ENCODE measurements at places on chromosomes 6 and 20.

DNA sequence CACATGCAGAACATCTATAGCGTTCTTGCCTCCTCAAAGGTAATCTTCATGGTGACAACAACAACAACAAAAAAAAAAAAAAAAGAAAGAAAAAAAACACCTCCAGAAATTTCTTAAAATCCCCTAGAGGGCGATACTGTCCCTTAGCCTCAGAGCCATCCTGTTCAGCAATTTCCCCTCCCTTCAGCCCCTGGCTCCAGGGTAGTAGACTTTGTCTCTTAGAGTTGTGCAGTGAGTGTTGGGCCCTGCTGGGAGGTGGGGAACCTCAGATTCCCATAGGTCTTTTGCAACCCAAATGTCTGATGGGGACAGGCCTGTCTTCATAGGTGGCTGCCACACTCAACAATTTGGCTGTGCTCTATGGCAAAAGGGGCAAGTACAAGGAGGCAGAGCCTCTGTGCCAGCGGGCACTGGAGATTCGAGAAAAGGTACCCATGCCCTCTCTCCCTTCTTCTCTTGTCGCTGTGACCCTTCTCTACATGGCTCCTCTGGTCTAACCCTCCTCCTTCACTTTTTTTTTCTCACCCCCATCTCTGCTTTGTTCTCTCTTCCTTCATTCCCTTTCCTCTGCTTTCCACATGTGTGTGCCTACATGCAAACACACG is 6.0 kb upstream of the PTK7 start:
- DNase-seq: no peak

DNA sequence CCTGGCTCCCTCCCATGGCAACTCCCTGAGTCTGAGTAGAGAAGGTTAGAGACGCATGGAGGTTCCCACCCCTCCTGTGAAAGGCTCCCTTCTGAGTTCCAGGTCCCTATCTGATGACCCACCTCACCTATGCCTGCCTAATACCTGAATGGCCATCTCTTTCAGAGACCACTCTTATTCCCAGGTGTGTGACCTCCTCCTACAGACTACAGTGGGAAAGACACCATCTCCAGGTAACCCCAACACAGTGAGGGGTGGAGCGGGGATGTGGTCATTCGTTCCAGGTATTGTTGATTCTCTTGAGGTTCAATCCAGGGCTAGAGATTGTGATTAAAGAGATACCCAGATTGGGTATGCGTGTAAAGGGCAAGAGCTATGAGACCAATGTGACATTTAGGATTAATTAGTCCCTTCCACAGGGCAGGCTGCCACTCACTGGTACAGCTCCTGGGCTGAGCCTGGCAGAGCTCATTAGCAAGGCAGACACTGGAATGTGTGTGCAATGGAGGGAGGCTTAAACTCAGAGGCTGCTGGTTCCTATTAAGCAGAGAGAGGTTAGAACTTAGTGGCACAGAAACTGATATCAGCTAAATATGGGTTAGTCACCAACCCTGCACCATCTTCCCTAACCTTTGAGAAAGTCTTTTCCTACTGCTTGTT is 46.5 kb upstream of the IER3 start:
- DNase-seq: no peak

DNA sequence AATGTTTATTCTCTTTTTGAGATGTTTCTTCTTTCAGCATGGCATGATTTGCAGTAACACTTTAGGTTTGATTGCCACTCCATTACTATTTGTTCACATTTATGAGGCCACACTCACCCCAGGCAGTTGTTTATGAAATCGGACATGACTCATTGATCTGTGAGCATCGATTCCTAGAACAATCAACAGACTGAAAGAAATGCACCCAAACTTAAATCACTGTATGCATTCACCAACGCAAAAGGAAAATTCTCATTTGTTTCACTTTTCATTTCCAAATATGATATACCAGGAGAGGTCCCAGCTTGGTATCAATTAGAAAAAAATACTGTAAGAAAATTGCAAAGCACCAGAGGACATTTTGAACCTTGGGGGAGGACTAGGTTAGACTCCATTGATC is 5.4 kb upstream of the GJA10 start:
- DNase-seq: no peak

DNA sequence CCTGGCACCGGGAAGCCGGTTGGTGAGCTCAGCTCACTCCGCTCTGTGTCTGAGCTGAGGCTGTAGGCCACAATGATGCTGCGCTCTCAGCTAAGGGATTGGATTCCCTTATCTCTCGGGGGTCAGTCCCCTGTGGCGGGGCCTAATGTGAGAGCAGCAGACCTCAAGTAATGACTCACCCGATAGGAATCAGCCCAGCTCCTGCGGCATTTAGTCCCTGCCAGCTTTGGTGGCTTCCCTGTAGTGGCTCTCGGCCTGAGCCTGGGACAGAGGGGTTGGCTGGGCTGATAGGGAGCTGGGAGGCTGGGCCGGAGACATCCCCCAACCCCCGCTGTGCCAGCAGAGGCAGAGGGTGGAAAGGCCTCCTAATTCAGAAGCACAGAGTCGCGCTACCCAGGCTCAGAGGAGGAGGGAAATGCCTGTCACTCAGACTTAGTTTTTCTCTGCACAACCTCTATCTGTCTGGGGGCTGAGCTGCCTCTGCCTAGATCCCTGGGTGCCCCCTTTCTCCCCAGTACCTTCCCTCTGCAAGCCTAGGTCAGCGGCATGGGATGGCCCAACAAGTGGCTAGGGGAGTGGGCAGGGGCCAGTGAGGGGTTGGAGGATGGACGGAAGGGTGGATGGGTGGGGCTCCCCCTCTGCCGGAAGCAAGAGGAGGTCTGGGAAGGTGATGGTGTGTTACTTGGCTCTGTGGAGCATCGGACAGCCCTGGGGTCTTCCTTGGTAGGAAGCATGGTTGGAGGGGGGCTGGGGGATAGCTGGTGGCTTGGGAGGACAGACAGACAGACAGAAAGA is 92.2 kb downstream of the CDH22 start:
- no peak for DNase-seq

DNA sequence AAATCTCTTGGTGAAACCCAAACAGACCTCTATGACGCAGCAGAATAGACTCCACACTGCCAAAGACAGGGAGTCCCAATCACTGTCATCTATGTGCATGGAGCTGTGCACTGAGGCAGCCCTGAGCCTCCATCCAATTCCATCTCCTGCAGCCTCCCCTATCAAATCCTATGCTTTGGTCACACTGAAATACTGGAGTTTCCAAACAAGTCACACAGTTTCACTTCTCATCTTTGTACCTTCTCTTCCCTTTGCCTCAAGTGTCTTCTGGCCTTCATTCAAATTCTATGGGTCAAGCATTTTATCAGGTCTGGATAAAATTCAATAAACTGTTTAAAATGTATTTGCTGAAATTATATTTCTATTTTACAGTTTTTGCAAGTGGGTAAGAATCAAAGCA is 38.5 kb downstream of the FBXL4 start:
- no peak for DNase-seq

DNA sequence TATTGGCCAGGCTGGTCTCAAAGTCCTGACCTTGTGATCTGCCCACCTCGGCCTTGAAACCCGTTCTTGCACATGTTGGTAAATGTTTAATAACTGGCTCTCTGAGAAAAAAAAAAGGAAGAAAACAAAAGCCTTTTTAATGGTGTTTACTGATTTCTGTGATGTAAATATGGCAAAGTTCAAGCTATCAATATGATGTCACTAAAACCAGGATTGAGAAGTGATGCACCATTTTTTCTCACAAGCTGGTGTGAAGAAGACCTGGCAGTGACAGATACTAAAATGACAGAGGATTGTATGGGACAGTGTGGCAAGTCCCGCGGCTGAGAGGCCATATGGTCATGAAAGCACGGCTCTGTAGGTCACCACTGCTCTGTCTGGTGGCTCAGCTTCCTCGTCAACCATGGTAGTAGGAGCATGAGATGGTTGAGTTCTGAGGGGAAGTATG is 196.3 kb upstream of the SUPT3H start:
- DNase-seq: no peak

DNA sequence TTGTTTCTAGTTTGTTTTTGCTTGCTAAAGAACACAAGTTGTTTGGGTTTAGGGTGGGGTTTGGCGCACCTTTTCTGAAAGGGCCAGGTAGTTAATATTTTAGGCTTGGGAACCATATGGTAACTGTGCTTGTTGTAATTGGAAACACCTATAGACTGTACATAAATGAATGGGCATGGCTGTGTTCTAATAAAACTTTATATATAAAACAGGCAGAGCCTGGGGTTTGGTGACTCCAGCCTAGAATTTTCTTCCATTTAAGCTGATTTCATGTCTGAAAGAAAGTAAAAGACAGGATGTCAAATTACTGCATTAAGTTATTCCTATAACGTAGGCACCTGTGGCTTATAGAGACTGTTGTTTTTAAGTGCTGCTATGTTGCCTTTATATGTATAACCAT is 36.1 kb upstream of the MAPK13 start:
- DNase-seq: no peak

GRCh38 chr6:150392452-150393220 is 23.8 kb downstream of the IYD start:
- no peak for DNase-seq

DNA sequence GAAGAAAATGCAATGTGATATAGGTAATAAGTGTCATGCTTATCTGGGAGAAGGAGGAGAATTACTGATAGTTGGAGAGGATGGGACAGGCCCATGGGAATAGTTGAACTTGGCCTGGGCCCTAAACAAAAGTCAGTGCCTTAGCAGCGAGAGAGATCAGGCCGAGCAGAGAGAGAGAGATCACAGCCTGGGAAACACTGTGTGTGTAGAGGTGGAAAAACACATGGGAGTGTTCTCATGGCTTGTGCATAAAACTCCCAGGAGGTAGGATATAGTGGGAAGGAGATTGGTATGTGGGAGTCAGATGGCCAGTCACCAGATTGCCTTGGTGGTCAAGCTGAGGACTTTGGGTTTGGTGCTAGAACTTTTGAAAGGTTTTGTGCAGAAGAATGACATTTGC is 47.6 kb downstream of the FIG4 start:
- no peak for DNase-seq

DNA sequence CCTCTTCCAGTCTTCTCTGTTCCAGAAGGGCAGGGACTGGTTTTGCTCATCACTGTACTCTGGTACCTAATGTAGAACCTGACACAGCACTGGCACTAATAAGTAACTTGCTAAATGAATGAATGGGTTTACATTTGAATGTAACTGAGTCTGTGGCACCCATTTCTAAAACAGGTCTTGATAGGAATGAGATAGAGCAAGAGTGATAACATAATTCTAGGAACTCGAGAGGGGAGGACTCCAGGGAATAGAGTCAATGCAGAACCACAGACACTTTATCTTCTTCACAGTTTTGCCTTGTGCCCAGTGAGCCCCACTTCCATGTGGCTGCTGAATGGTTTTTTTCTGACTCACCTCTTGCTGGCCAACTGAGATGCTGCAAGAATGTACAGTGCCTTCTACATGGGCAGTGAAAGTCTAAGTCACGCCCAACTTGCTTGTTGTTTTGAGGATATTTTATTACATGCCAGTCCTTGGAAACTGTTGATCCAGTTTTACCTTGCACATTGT is 61.1 kb downstream of the TBC1D7 start:
- no peak for DNase-seq

- no peak for DNase-seq
These were observed 6.5 kb downstream of the TGM6 start for GRCh38 chr20:2387180-2387577.

DNA sequence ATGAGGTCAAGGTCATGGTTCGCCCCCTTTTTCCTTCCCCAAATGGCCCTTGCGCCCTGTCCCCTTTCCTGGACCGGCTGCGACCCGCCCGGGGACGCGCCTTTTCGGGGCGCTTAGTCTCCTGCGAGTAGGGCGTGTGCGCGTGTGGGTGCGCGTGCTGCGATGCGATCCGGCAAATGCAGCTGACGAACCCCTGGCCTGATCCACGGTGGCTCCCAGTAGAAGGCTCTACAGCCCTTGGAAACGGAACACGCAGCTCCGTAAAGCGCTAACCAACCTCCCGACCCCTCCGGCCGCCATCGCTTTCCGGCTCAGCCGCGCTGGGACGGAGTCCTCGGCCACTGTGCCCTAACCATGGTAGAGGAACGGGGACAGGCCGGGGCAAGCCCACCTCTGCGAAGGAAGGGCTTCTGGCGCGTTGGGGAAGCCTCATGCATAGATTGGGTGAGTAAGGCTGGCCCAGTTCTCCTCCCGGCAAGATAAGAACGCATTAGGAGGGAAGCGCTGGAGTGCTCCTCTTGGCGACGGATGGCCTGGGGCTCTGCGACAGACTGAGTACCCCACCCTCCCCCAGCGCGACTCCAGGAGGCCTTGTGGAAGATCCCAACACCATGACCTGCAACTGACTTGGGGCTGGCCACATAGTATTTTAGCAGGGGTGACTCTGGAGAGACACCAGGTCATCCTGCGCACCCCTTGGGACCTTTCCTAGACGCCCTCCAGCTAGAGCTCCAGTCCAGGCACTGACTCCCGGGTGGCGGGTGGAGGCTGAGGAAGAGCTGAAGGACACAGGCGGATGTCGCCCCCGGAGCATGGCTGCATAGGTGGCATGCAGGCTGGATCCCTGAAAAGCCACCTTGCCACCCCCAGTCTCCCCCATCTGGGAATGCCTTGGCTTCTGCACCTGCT is 1.1 kb upstream of the SLC4A11 start:
- no peak for DNase-seq

DNA sequence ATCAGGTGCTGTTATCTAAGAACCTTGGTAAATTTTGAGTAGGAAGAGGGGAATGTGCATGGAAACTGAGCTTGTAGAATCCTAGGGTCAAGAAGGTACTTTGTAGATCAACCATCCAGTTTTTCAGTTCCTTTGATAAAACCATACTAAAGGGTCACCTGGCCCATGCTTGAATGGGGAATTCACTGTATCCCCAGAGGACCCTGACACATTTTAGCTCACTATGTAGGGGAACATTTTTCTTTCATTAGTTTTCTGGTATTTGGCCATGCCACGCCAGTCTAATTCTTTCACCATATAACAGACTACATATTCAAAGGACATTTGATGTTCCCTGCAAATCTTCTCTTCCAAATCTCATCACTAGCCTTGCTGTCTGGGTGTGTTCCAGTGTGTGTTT is 29.9 kb downstream of the LRRC1 start:
- no peak for DNase-seq

DNA sequence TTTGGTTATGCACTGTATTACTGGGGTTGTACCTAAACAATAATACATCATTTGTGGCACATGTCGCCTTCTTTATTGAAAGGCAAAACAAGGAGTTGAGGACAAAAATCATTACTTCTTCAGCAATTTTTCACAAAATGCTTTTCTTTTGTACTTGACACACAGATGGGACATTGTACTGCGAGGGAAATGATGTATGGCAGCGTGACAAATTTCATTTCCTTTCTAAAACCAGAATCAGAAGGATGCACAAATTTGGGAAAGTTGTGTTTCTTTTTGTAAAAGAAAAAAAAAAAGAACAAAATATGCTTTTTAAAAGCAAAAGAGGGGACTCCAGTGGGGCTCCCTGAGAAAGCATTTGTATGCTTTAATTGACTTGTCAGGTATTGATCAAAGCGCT is 394.0 kb upstream of the SLC35B3 start:
- no peak for DNase-seq

DNA sequence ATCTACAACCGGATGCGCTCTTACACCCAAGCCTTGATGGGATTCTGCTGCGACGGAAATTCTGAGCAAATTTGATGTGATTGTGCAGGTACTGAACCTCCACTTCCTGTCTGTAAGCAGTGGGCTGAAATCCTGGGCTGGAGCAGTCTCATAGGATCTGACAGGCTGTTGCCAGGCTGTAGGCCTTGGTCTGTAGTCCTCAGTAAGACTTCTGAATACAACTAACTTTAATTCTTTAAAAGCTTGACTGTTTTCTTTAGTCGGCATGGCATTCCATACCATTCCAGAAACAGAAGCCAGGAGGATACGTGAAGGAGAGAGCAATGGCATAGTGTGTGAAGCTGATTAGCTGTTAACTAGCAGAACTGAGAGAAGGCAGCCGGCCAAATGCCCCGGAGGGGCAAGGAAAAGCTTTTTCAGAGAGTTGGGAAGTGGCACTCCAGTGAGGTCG is 68.3 kb downstream of the ADTRP start:
- peak; percentile 55 for DNase-seq

Measured in activated CD8-positive, alpha-beta memory T cell treated with anti-CD3 and anti-CD28 coated beads for 4 hours (primary cell).